ENCODE measurements at places on chromosomes 3 and 15. TPM values are rescaled to one million over a fixed set of nuclear protein-coding genes. Genes with fewer than 3 reads are reported as not detected.
A peak's percentile ranks its signal among the peaks of the same experiment; 100 is the strongest.

DPPA4 gene
- not detected for total RNA-seq

ZBBX gene
- total RNA-seq, result not detected

FEM1B gene
- 66.3 TPM for total RNA-seq

SMAD6 gene
- 0.40 TPM for total RNA-seq

GOLGA8S gene
- 0.31 TPM for total RNA-seq

GOLGA6L7 gene
- not detected for total RNA-seq

REC114 gene
- total RNA-seq, result not detected

ATP2B2 gene
- not detected for total RNA-seq

SELENOK gene
- 39.8 TPM for total RNA-seq

CYB561D2 gene
- 35.3 TPM for total RNA-seq

VILL gene
- total RNA-seq, result 23.0 TPM

GXYLT2 gene
- not detected for total RNA-seq

MYLK gene
- 0.06 TPM for total RNA-seq

GADL1 gene
- not detected for total RNA-seq

SLC9A9 gene
- 13.8 TPM for total RNA-seq

- H3K4me1 ChIP-seq, result no peaks in the 10 kb centered on the region
- H3K4me3 ChIP-seq, result no peak overlapping the region
- H3K36me3 ChIP-seq, result no peaks in the 10 kb centered on the region
- H3K27ac ChIP-seq, result no peak overlapping the region
Measured at GRCh38 chr3:35744419-35744818, 105.1 kb downstream of the ARPP21 start.

DNA sequence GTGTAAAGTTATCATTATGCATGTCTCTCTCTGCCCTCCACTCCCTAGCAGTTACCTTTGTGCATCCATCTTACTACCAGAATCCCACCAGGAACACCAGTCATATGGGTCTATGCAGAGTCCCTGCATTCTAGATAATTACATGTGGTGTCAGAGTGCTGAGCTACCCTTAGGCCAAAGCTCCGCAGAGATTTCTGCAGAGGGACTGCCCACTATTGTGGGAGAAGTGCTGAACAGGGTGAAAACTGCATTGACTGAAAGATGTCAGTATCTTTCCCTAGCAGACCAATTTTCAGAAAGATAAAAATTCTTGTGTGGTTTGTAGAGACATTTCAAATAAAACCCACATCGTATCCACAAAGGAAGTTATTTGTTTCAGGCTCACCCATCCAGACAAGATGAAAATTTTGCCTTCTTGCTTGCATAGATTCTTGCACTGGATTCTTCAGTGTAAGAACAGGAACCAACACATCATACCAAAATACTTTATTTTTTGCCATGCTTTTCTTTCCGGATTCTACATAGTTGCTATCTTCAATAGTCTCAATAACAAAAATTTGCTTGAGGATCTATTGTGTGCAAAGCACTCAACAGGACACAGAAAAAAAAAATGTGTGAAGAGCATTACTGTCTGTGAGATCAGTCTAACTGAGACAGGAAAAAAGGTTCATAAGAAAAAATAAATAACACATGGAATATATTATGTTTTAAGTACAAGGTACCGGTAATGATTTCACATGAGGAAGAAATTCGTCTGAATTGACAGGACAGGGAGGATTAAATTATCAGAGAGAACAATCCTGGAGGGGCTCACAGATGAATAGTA lies 32.0 kb upstream of the CCDC80 start:
- H3K4me3 ChIP-seq, result peak overlapping the region; percentile 29
- peaks cover 23% of the 10 kb centered on the region for H3K36me3 ChIP-seq
- DNase-seq, result peak; percentile 25
- peaks cover 88% of the 10 kb centered on the region for H3K4me1 ChIP-seq
- peaks cover 8% of the 10 kb centered on the region for H3K27me3 ChIP-seq

DNA sequence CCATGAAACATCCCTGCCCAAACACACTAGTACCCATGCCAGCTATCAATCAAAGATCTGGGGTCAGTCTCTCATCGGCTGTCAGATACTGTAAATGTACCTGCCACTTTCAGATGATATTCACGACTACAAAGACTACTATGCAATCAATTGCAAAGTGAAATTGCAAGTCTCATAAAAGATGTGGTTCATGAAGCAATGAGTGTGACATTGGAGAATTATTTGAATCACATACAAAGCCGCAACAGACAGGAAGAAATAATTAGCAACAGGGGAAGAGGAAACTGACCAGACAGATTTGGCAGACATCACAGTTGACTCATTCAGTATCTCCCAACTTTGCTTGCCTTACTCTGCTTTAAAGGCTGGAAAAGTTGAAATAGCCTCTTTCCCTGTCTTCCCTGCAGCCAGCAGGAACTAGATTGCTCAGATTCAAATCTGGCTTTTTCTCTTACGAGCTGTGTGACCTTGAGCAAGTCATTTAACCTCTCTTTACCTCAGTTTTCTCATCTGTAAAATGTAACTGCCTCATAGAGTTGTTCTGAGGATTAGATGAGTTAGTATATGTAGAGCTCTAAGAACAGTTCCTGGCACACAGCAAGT lies 95.7 kb upstream of the C3orf80 start:
- H3K4me3 ChIP-seq, result no peak overlapping the region
- no peak overlapping the region for H3K27ac ChIP-seq
- H3K36me3 ChIP-seq, result no peaks in the 10 kb centered on the region

- peaks cover 70% of the 10 kb centered on the region for H3K27me3 ChIP-seq
- no peaks in the 10 kb centered on the region for H3K36me3 ChIP-seq
- peaks cover 6% of the 10 kb centered on the region for H3K4me1 ChIP-seq
- H3K4me3 ChIP-seq, result peak within 1 kb of the TSS; percentile 61
- peak within 1 kb of the TSS; percentile 26 for H3K27ac ChIP-seq
- DNase-seq, result no peak
Measured at GRCh38 chr3:45795882-45796765, at the start of gene SLC6A20. SLC6A20 (minus strand) TSS chr3:45796536; CDS start chr3:45796419, 117 bp downstream.

DNA sequence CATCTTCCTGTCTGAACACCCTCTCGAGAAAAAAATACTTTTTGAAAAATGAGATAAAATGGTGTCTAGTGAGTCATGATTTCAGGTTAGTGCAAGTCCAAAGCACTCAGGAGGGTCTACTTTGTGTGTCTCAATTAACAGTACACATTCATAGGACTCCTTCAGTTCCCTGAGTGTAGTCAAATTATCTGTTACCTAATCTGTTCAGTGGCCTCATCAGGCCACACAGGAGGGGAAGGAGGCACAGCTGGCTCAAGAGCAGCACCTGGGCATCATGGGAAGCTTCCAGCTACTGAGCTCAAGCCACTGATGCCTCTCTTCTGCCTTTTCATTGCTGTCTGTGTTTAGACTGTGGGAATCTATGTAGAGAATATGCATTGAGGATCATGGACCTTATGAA lies 341.4 kb upstream of the SGO1 start:
- H3K4me1 ChIP-seq, result no peaks in the 10 kb centered on the region
- no peaks in the 10 kb centered on the region for H3K36me3 ChIP-seq
- no peak overlapping the region for H3K4me3 ChIP-seq

GRCh38 chr15:78241017-78241416 lies 6.7 kb upstream of the ACSBG1 start:
- peak; percentile 85 for DNase-seq
- H3K27ac ChIP-seq, result no peak overlapping the region
- H3K4me3 ChIP-seq, result no peak overlapping the region
- peaks cover 6% of the 10 kb centered on the region for H3K27me3 ChIP-seq

GRCh38 chr3:182793663-182794454 lies 555 bp downstream of the ATP11B start:
- peaks cover 33% of the 10 kb centered on the region for H3K36me3 ChIP-seq
- H3K4me1 ChIP-seq, result peaks cover 30% of the 10 kb centered on the region
- peak; percentile 55 for DNase-seq
- peak overlapping the region; percentile 93 for H3K4me3 ChIP-seq
- peak overlapping the region; percentile 99 for H3K27ac ChIP-seq

GRCh38 chr15:40763801-40764628 lies at the start of gene GCHFR:
GCHFR (plus strand) TSS chr15:40764068; CDS start chr15:40764181, 113 bp downstream.
- H3K27ac ChIP-seq, result peak within 1 kb of the TSS; percentile 92
- no peaks in the 10 kb centered on the region for H3K27me3 ChIP-seq
- peaks cover 5% of the 10 kb centered on the region for H3K36me3 ChIP-seq

- H3K4me3 ChIP-seq, result no peak overlapping the region
- H3K27me3 ChIP-seq, result peaks cover 7% of the 10 kb centered on the region
- no peak overlapping the region for H3K27ac ChIP-seq
- no peak for DNase-seq
- no peaks in the 10 kb centered on the region for H3K36me3 ChIP-seq
Measured at GRCh38 chr15:92409006-92409405, 15.3 kb downstream of the ST8SIA2 start.

DNA sequence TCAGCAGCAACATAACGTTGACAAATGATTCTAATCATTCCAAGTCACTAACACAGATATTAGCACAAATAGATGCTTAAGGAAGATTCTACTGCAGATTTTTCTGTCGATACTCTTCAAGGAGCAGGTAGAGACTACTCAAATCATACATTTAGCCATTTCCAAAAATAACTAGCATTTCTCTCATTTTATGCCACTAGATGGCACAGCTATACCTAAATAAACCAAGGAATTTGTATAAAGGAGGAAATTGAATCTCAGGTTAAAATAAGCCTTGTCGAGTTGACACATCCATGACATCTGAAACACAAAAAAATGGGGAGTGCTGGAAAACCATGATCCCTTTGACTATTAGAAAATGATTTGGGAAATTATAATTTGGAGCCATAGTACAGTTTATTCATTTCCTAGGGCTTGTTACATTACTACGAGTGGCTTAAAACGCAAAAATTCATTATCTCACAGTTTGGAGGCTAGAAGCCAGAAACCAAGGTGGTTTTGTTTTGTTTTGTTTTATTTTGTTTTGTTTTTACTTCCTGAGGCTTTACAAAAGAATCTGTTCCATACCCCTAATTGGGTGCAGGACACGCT lies 59.5 kb upstream of the STRIT1 start:
- H3K27me3 ChIP-seq, result peaks cover 12% of the 10 kb centered on the region
- H3K4me3 ChIP-seq, result no peak overlapping the region
- H3K4me1 ChIP-seq, result no peaks in the 10 kb centered on the region
- H3K36me3 ChIP-seq, result no peaks in the 10 kb centered on the region
- no peak overlapping the region for H3K27ac ChIP-seq

GRCh38 chr3:32077260-32078084 lies 28.9 kb upstream of the GPD1L start:
- no peak overlapping the region for H3K27ac ChIP-seq
- DNase-seq, result no peak
- no peaks in the 10 kb centered on the region for H3K36me3 ChIP-seq

GRCh38 chr3:126557761-126558160 lies 971 bp downstream of the C3orf22 start:
- H3K36me3 ChIP-seq, result no peaks in the 10 kb centered on the region
- peaks cover 13% of the 10 kb centered on the region for H3K27me3 ChIP-seq
- no peaks in the 10 kb centered on the region for H3K4me1 ChIP-seq
- DNase-seq, result no peak
- no peak overlapping the region for H3K27ac ChIP-seq

DNA sequence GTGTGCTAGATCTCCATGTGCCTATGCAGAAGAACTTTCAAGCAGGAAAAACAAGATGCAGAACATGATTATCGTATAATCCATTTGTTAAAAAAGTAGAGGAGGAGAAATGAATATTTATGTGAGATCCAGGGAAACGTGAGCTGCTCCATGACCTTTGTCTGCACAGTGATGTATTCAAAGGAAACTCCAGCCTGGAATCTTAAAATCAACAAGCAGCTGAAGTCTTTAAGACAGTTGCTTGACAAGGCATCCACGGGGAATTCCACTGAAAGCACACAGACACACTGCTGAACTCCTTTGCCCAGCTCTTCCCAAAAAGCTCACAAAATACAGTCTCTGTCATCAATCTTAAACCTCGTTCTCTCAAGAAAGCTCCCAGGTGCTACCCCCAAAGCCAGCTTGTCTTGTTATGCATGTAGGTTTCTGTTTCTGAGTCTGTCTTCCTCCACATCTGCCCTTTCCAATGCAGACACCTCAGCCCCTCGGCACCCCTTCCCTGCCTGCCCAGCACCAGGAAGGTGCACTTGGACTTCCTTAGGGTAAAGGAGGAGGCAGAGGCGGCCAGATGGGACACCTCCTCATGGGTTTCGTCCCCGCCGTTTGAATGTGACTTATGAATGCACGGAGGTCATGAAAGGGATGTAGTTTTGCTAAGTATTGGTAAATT lies 28.7 kb downstream of the LRRK1 start:
- H3K4me3 ChIP-seq, result no peak overlapping the region
- H3K36me3 ChIP-seq, result no peaks in the 10 kb centered on the region
- no peaks in the 10 kb centered on the region for H3K4me1 ChIP-seq
- H3K27me3 ChIP-seq, result peaks cover 13% of the 10 kb centered on the region
- H3K27ac ChIP-seq, result no peak overlapping the region
- no peak for DNase-seq

- no peaks in the 10 kb centered on the region for H3K27me3 ChIP-seq
- H3K4me3 ChIP-seq, result peak overlapping the region; percentile 74
- no peaks in the 10 kb centered on the region for H3K36me3 ChIP-seq
- H3K4me1 ChIP-seq, result peaks cover 18% of the 10 kb centered on the region
Measured at GRCh38 chr3:197001106-197001971, 28.3 kb downstream of the MELTF start.

Measured in activated CD4-positive, alpha-beta T cell treated with anti-CD3 and anti-CD28 coated beads, Interleukin-2, amount 10 ng/mL, durations not matched to agents 7 days and 5 days (primary cell).